ENCODE measurements at places on chromosomes 2 and 18.

- DNase-seq, result no peak
Measured at GRCh38 chr2:75790814-75791467, 80.2 kb upstream of the GCFC2 start.

DNA sequence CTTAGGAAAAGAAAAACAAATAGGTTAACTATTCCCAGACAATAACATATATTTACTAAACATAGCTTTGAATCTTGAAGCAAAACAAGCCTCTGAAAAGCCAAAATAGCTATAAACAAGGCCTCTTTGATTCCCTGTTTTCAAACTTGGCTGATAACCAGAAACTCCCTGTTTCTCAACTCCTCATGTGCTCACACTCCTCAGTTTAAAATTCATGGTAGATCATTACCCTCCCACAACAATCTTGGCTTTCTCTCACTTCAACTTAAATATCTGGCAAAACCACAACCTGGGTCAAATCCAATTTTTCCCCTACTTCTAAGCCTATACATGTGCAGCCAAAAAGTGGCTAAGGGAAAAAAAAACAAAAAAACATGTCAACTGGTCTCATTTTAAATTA is 15.6 kb downstream of the SUCLG1 start:
- no peak for DNase-seq

GRCh38 chr2:79964966-79965365 is 339.6 kb downstream of the LRRTM1 start:
- DNase-seq, result no peak

GRCh38 chr2:66569321-66569851 is 134.5 kb downstream of the MEIS1 start:
- DNase-seq, result no peak

- no peak for DNase-seq
Measured at GRCh38 chr2:213991453-213992108, 419.3 kb upstream of the VWC2L start.

All from Kasumi-1 (cell line).